Fibroblast of skin of right biceps (primary cell): ENCODE measurements at places on chromosomes 6 and 20.

GRCh38 chr6:107219851-107220250 lies 104.5 kb upstream of the BEND3 start:
- no peak for DNase-seq

DNA sequence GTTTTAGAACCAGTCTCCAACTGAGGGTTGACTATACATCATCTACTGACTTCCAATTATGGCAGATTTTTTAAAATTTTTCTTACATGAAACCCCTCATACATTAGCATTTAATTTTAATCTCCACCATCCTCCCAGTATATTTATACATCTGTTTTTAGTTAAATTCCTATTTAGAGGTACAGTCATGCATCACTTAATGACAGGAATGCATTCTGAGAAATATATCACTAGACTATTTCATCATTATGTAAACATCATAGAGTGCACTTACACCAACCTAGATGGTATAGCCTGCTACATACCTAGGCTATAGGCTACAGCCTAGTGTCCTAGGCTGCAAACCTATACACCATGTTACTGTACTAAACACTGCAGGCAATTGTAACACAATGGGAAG lies 316.7 kb upstream of the MARCKS start:
- DNase-seq: peak; percentile 90

GRCh38 chr20:61263084-61263695 lies 11.1 kb downstream of the CDH4 start:
- DNase-seq: peak; percentile 23

DNA sequence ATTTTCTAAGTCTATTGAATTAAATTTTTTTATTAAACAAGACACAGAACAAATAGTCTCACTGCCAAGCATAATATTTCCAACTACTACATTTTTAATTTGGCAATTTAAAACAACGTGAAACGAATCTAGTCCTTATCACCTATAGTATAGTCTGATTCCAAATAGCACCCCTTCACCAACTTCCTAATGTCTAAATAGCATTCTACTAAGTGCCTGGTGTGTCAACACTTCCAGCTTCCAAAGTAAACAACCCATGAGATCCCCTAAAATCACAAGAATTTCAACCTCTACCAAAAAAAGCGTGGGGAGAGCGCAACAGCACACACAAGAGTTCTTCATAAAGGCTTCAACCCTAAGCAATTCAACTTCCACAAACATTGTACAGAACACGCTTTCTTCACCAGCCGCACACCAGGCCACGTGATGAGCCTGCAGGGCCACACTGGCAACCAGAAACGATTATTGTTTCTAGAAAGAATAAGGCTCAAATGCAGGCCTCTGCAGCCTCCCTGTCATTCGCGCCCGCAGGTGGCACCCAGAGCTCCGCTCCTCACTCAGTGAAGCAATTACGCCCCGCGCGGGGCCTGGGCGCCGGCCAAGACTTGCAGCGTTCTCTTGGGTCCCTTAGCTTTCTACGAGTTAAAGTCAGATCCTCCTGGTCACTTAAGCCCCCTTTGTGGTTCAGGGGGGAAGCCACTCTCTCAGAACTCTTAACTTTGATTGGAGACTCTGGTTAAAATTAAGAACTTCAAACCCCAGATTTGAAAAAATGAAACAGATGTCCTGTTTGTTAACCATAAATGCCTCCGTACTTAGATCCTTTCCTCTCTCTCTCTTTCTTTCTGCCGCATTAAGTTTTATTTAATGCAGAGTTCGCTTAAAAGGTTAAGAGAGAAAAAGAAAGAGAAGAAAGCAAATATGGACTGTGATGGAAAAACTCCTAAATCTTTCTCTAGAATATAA lies 18.3 kb downstream of the SIM1 start:
- peak; percentile 25 for DNase-seq

DNA sequence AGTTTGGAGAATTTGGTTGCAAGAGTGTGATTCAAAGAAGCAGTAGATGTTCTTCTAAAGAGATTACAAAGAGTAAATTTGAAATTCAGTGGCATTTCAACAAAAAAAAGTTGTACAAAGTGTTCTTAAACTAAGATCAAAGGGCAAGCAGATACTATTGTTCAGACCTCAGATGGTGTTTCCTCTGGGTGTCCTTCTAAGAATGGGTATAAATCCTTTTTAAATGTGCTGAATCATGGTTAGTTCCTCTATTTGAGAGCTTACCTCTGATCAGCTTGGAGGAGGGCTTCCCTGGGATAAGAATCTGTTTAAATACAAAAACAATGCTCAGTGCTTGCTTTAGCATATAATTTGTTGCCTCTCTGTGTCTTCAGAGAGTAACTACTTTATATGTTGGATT lies 6.3 kb downstream of the BMP6 start:
- no peak for DNase-seq

- DNase-seq: peak; percentile 81
These were observed 10.4 kb downstream of the ZSWIM3 start for GRCh38 chr20:45867819-45868176.
